ENCODE measurements at places on chromosomes 11 and 22.

DNA sequence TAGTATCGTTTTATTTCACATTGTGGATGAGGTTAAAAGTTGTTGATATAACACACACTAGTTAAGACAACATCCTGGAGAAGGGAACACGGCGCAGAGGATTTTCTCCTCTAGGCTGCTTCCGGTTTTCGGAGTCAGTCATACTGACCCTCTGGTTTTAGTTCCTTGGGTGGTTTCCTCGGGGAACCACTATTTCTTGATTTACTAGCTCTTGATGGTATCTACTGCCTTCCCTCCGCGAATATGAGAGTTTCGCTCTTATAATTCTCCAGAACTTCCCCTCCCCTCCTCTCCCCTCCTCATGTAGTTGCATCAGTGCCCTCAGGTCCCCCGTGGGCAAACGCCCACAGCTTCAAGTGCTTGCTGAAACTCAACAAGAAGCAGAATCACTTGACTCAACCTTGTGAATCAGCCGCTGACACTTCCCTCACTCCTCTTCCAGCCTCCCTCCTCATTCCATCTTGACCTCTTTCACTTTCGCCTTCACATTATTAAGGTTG is 15.9 kb upstream of the APOBEC3A start:
- DNase-seq: no peak

GRCh38 chr11:69599502-69599901 is 41.5 kb upstream of the CCND1 start:
- no peak for DNase-seq

GRCh38 chr22:23036684-23037428 is 33.5 kb upstream of the GNAZ start:
- no peak for DNase-seq

- DNase-seq: no peak
Measured at GRCh38 chr11:14975252-14975587, 3.1 kb upstream of the CALCA start.

DNA sequence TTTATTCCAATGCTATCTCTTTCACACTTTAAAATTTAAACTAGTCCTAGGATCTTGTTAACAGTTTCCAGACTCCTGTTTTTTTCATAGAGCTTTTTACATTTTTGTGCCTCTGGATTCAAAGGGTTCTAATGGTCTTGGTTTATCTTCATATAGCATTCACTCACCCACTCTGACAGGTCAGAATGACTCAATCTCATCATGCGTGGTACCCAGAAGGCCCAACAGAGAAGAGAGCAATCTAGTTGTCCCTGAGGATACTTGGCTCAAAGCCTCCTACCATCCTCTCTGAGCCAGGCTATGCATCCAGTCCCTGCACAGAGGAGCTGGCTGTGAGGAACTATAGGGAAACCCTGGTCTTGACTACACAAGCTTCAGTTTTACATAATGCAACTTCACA is 27.5 kb downstream of the MAML2 start:
- no peak for DNase-seq

- DNase-seq: no peak
Measured at GRCh38 chr22:30383061-30383460, 4.2 kb downstream of the RNF215 start.

GRCh38 chr11:10320736-10321465 is 16.0 kb downstream of the ADM start:
- DNase-seq: no peak

DNA sequence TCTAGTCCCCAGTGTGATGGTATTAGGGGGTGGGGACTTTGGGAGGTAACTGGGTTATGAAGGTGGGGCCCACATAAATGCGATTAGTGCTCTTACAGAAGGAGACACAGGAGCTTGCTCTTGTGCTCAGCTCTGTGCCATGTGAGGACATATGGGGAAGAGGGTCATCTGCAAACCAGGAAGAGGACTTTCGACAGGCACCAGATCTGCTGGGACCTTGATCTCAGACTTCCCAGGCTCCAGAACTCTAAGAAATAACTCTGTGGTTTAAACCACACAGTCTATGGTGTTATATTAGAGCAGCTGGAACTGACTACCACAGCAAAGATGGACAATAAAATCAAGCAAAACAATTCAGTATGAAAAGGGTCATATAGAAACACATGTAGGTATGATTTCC is 26.7 kb downstream of the NNMT start:
- no peak for DNase-seq

DNA sequence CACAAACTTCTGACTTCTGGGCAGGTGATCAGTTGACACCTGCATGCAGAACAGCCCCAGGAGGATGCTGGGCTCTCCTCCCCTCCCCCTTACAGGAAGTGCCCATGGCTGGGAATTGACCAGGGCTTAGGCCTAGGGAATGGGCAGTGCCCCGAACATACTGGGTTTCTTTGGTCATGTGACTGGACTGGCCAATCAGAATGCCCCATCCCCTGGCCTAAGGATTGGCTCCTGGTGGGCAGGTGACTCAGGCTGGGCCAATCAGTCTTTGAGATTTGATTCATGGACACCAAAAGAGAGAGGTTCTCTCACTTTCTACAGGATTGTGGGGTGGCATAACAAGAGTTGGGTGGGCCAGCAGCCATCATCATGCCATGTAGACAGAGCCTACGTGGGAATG is 37.1 kb downstream of the MCM5 start:
- DNase-seq: no peak

- no peak for DNase-seq
Measured at GRCh38 chr11:19398772-19399527, 158.2 kb upstream of the E2F8 start.

DNA sequence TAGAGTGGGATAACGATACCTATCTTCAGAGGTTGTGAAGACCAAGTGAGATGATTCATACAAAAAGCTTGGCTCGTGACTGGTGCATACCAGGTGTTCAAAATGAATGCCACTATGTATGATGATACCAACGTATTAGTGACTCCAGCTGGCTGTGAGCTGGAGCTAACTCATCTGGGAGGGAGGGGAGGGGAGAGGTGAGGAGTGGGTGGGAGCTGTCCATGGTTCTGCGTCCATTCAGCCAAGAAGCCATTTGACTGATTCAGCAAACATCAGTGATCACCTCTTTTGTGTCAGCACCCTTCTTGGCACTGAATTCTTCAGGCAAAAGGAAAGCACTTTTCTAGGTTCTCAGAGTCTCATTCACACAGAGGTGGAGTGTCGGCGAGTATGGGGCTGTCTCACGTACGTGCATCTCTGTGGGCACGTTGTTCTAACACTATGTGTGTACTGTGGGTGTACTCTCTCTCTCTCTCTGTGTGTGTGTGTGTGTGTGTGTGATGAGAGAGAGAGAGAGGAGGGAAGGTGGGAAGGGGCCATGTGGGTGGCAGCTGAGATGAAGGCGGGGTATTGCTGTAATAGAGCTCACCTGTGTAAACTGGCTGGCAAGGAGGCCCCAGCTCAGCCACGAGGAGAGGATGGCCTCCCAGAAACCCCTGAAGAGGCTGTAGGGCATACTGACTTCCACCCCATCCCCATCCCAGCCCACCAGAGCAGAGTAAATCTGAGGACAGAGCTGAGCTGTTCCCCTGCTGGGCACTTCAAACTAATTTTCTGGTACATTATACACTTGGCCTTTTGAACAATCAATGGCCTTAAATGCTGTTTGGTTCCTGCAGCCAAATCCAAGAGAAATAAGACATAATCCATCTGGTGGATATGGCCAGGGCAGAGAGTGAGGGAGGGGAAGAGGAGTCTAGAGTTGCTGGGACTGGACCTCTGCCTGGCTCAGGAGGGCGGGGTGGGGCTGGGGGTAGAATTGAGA is 96.1 kb upstream of the THY1 start:
- no peak for DNase-seq

- DNase-seq: no peak
Measured at GRCh38 chr22:24523873-24524272, 28.7 kb downstream of the UPB1 start.

Data from COR-L47 (cell line).